AG04449 (cell line): ENCODE measurements at places on chromosomes 5 and 9.

DNA sequence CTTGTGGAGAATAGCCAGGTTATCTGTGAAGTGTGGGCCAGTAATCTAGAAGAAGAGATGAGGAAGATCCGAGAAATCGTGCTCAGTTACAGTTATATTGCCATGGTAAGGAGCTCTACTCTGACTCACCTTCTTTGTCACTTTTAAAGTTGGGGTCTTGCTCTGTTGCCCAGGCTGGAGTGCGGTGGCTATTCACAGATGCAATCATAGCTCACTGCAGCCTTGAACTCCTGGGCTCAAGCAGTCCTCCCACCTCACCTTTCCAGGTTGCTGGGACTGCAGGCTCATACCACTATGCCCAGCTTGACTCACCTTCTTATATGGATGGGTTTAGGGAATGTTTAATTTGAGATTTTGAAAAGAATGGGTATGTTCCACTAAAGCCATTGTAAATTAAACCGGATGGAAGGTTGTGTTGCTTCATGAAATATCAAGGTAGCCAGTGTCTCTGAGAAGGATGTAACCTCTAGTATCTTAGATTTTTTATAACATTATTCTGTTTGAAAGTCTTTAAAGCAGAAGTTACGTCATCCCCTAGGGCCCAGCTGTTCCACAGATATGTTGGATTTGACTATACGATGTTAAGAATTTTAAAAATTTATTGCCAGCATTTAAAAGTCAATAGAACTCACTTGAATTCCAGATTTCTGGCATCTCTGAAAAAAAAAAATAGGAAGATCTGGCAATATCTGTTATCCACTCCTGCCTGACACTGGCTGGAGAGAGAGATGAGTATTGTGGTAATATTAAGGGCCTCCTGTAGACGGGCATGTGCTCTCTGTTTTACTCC, 5.1 kb downstream of the CNOT8 start:
- no peak for DNase-seq

- no peak for DNase-seq
Observed at GRCh38 chr9:109912726-109913460, 132.9 kb downstream of the PALM2AKAP2 start.

- no peak for DNase-seq
Observed at GRCh38 chr5:151906246-151906645, 18.4 kb downstream of the GLRA1 start.

DNA sequence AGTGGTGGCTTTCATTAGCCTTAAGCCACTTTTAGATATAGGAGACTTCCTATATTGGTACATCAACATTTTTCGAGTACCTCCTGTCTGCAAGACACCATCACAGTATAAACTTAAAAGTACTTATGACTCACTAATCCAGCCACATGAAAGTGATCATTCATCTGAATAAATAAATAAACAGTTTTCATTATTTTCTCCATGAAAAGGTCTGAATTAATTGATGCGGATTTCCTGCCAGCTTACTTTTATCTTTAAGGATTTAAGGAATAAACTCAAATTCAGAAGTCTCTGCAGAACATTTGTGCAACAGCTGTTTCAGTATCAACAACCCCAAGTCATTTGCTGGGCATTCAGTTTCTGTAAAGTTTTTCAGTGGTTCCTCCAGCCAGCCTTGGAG, 4.0 kb downstream of the SAP30L start:
- DNase-seq = no peak

DNA sequence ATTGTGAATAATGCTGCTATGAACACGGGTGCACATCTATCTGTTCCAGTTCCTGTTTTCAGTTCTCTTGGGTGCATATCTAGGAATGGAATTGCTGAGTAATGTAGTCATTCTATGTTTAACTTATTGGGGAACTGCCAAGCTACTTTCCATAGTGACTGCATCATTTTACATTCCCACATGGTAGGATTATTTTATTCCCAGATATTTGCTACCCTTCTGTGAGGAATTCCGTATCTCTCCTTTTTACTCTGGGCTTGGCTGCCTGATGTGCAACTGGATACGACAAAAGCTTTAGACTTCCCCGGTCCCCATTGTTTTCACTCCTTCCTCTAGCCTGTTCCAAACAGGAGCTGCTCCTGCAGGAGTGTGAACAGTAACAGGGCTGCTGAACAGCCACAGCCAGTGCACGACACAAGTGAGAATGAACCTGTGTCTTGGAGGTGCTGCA, 7.2 kb downstream of the TAS2R1 start:
- peak; percentile 63 for DNase-seq

DNA sequence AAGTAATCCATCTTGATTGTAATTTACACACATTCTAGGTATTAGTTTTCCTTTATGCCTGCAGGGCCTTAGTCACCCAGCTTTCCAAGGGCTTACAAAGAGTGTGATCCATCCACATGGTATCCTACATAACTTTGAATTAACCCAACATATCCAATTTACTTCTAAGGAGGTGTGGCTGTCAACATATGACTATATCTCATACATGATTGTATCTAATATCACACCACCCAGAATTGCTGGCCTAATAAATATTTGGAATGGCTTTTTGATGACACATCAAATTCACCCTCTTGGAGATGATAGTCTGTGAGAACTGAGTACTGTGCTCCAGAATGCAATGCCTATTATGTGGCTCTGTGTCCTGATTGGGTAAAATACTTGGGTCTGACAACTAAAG, 363.3 kb upstream of the GRIN3A start:
- no peak for DNase-seq

- DNase-seq = no peak
Observed at GRCh38 chr5:176956756-176957155, 49.8 kb downstream of the UIMC1 start.

- DNase-seq = no peak
Observed at GRCh38 chr5:143161885-143162540, 241.5 kb downstream of the NR3C1 start.

DNA sequence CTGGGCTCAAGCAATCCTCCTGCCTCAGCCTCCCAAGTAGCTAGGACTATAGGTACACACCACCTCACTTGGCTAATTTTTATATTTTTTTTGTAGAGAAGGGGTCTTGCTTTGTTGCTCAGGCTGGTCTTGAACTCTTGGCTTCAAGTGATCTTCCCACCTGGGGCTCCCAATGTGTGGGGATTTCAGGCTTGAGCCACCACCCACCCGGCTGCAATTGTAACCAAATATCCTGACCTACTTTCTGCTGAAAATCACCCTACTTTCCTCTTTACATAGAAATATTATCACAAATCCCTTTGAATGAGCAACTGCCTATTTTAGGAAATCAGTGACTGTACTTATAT, 59.6 kb upstream of the ZNF608 start:
- no peak for DNase-seq

DNA sequence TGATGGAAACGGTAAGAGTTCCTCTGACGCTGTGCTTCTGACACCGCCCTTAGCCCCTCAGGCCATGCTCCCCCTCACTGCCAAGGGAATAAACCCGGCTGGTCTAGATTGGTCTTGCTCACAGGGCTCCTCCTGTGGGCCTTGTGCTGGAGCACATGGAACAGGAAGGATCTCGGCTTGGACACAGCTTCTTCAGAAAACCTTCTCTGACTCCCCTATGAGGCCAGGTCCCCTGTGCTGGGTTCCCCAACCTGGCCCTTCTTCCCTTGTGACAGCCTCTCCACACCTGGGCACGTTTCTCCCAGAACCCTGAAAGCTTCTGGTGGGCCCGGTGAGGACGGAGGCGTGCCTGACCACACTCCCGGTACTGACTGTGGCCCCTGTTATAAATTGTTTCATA, 8.2 kb downstream of the SPATA31E1 start:
- no peak for DNase-seq

DNA sequence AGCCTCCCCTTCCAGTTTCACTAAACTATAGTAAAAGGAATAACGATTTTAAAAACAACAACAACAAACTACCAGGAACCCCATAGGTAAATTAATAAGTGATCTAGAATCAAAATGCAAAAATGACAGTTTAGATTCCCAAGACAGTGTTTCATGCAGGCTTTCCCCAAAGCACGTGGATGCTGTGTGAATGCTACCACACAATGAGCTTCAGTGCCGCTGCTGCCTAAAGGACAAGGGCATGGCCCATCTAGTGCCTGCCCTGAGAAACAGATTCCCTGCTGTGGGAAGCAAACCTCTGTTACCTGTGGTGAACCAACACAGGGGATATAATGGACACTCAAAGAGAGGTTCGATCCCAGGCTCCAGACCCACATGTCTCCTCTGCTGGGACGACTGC, 23.7 kb upstream of the CKMT2 start:
- no peak for DNase-seq

- DNase-seq = no peak
Observed at GRCh38 chr5:174844971-174845370, 120.6 kb downstream of the MSX2 start.

DNA sequence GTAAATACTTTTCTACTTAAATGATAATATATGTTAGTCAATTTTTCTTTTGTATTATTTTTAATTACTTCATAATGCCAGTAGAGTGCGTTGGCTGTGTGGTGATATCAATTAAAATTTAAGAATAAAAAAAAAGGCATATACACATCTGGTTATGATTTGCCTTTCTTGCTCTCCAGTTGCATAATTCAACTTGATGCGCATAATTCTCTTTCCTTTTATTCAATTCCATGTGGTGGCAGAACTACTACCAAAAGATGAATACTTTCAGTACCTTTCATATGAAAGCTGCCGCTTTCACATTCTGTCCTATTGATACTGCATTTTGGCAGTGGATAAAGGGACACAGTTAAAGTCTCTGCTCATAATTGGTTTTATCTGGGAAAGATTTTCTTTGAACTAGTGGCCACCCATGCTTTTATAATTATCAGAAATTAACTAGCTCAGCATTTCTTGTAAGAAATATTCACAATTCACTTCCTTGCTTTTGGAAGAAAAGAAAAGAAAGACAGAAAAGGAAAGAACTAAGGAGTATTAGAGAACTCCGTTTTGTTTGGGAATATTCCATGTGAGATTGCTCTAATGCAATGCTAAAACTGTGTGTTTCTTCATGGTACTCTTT, 12.3 kb upstream of the ADGRV1 start:
- DNase-seq = no peak

DNA sequence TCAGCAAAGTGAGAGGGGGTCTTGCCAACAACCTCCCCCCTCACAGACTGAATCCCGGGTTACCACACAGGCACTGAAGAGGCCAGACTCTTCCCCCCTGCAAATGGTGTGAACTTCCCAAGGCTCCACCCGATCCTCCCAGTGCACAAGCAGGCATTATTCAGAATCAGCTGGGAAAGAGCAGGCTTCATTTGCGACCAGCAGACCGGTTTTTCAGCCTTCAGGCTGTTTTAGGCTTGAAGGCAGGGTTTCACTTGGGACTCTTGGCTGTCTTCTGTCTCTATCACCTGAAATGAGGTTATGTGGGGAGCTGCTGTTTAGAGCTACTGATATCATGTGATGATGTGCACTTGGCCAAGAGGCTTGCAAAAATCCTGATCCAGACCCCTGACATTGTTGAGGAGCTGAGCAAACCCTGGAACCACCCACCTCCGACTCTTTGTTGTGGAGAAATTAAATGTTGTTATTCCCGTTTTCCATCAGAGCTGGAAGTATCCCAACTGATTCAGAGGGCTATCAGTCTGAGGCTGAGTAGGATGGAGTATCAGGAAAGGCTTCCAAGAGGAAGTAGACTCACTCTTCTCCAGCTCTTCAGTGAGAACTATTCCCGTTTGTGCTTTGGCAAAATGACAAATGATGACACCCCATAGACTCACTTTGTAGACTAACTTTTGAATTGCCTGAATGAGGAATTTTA, 63.3 kb upstream of the ZFR start:
- peak; percentile 82 for DNase-seq

- DNase-seq = no peak
Observed at GRCh38 chr9:75000835-75001234, 27.3 kb downstream of the CARNMT1 start.

DNA sequence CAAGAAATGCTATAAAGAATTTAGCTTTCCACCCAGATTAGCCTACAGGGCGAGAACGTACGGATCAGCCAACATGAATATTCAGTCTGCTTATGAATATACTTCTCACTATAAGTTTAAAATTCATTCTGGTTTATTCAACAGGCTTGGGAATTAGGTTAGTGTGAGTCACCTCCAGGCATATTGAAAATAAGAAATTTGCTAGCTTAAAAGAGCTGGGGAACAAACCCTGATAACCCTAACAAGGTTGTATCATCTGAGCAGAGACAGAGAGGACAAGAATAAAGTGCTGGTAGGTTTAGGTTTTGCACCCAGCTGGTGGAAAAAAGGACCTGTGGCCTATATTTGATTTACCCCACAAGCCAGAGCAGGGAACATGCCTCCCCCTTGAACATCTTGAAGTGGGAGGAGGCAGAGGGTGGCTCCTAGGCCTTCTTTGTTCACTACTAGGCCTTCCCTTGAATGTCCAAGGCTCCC, 12.3 kb downstream of the FNBP1 start:
- DNase-seq = no peak

GRCh38 chr9:134411440-134412297, 85.4 kb downstream of the RXRA start:
- no peak for DNase-seq

DNA sequence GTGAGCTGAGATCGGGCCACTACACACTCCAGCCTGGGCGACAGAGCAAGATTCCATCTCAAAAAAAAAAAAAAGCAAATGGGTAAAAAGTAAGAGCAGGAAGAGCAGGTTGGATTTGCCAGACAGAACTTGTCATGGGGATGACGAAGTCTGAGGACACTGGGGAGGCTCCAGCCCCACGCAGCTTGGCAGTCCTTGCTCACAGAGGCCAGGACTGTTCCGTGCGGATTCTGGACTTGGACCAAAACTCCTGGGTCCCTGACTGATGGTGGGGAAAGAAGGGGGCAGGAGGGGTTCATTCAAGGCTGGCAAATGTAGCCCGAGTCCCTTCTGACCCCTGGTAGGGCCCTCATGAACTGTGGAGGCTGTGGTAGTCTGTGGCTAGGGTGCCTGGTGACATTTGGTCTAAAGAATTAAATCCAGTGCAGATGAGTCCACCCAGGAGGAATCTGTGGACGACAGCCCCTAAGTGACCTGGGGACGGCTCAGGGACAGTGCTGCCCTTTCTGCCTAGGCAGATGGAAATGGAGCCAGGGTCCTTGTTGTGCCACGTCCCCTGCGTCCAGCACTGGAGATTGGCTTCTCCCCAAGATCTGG, 3.1 kb downstream of the FGD3 start:
- no peak for DNase-seq

DNA sequence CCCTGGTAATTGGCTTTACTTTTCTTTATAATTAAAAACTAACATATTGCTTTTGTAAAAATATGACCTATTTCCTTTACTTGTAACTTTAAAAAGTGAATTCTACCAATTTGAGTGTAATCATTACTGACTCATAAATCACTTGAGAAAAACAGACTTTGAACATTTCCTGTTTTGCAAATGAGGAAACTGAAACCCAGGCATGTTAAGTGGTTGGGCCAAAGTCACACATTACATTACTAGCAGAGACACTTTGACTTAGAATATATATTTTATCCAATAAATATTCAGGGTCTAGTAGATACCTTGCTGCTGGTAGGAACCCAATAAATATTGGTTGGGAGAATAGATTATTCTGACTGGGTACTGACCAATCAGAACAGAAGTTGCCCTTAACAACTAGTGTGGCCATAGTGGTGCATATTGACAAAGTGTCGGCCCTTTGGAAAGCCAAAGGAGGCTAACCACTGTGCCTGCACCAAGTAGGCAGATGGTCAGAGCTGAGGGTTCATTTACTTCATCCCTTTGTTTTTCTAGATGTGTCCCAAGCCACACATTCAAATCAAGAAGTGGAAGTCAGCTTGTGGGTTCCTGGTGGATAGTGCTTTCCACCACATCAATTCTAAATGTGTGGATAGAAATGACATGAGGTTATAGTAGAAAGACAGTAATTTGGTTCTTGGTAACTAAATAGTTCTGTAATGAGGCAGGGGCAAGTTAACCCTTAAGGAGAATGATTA, 365.1 kb upstream of the RIOK2 start:
- no peak for DNase-seq

GRCh38 chr5:180289433-180289832, 2.5 kb downstream of the MAPK9 start:
- no peak for DNase-seq
